Activated CD4-positive, alpha-beta T cell treated with anti-CD3 and anti-CD28 coated beads, Interleukin-2, amount 50 U/mL, for 24 hours (primary cell): ENCODE measurements at places on chromosomes 4 and X.

DNA sequence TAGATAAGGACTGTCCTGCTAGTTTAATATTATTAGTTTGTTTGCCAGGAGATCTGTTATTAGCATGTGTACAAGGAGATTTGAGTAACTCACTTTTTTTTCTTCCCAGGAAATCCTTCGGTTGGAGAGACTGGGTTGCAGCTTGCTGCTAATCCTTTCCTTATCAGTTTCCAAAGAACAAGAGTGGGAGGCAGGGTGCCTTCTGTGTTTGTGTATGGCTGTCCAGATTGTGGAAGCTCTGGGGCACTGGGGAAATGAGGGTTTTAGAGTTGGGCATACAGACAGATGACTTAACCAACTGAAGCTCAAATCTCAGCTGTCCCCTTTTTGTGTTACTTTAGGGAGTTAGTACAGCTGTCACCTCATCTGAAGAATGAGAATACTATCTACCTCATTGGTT is 12.6 kb upstream of the SUPT20HL1 start:
- no peak for DNase-seq

DNA sequence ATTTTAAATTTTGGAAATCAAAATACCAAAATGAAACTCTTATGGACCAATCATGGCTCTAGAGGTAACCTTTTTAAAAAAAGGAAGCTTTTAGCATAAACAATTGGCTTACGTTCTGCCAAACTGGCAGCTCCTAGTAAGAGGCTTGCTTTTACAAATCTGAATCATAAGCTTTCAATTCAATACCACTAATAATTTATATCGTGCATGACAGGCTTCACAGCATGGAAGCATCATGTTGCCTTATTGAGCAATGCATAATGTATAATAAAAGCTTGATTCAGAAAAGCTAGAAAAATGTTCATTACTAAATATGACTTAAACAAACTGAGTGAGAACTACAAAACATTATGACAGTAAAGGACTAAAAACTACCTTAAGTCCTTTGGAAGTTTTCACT is 280.9 kb downstream of the IQCM start:
- DNase-seq = no peak

GRCh38 chrX:71298119-71298518 is 3.4 kb upstream of the ITGB1BP2 start:
- DNase-seq = no peak

DNA sequence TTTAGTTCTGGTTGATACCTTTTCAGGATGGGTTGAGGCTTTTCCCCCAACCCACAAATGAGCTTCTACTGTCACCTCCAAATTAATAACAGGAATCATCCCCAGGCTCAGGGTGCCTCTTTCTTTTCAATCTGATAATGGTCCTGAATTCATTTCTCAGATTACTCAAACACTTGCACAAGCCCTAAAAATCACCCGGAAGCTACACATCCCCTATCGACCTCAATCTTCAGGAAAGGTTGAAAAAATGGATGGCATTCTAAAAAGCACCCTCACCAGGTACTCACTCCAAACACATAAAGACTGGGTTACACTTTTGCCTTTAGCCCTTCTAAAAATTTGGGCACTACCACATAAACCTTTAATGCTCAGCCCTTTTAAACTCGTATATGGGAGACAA is 79.9 kb downstream of the COQ2 start:
- DNase-seq = no peak

DNA sequence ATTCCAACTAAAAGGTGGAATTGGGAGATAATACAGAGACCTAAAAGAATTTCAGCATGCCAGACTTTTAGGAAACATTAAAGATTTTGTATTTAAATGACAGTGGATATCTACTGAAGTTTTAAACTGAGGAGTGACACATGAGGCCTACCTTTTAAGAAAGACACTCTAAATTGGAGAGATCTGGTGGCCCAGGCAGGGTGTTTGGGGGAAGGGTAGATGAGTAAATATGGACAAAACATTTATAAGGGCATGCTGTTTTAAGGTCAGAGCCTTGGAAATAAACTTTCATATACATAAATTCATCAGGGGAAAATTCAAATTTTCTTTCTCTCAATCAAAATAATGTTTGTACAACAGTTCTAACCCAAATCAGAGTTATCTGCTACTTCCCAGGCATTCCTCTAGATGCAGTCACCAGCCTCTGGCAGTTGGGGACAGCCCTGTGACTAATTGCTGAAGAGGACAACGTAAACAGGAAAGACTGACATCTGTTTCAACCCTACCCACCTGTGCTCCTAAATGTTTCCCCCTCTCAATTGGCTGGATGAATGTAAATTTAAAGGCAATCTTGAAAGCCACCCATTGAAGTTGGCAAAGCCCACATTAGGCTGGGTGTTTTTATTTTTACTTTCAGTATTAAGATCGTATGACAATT is 1646.9 kb upstream of the ADGRL3 start:
- no peak for DNase-seq

DNA sequence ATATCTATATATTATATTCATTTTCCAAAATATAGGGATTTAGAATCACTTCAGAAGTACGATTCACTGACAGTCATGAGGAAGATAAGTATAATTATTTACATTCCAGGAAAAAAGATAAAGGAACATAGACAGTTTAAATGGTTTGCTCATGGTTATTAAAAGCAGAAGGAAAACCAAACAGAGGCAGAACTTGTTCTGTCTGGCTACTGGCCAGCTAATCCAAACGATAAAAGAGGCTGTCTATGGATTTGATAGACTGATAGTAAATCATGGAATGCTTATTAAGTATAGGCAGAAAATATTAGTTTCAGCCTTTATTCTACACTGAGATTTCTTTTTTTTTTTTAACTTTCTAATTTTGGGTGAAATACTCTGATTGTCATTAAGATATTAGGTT is 50.2 kb downstream of the RPGR start:
- no peak for DNase-seq

DNA sequence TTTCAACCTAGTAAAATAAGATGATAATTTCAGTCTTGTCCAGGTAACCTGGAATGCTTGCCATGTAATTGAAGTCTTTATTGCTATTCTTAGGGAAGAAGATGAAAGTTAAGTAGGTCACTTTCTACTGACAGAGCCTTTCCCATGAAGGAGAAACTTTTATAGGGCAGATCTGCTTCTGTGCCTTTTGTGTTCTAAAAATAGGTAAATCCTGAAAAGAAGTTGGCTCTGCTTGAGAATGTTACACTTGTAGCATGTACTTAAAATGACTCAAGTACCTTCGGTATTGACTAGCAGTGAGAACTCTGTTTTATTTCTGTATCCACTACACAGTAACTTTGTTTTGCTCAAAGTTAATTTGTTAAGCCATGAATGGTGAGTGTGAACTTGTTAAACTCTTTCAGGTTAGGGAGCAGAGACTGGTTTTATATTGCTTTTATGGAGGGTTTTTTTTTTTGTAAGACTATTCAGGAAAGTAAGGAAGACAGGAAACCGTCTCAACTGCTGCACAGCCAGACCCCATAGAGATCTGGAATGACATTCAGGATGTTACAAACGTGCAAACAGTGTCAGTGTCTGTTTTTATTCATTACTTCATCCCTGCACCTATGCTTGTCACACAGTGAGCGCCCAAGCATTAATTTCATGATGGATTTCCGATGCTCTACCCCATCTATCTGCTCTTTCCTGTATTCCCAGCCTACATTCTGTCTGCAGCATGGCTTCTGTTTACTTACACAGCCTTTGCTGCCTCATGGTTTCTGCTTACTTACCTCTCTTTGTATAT is 53.0 kb downstream of the SEPTIN11 start:
- DNase-seq = no peak

DNA sequence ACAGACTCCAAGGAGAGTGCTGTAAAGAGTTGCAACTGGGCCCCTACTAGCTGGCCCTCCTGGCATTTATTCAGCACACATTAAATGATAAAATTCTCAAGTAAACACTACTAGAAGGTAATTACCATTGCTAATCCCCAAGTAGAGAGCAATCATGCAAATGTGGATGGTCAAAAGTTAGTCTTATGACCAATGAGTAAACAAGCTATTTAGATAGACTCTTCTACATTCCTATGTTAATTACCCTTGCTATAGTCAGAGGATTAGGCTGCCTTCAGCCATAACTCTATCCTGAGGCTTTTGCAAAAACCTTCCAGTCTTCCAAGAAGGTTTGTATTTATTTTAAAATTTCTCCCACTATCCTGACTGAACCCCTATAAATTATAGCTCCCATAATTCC is 28.3 kb upstream of the HPGD start:
- no peak for DNase-seq

DNA sequence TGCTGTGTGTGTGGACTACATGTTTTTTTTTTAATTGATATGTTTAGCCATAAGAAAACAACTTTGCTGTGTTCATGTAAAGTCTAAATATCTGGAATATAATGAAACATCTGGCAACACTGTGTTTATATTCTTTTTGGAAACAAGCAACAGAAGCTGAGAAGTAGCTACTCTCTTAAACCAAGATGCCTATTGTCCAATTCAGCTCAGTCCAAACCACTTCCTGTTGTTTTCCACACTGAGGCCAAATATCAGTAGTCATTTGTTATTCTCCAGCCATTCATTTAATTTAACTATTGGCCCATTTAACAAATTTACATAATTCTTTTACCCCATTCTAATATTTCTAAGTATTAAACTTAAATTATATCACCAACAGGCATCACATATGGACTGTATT is 903.0 kb upstream of the SLIT2 start:
- no peak for DNase-seq

DNA sequence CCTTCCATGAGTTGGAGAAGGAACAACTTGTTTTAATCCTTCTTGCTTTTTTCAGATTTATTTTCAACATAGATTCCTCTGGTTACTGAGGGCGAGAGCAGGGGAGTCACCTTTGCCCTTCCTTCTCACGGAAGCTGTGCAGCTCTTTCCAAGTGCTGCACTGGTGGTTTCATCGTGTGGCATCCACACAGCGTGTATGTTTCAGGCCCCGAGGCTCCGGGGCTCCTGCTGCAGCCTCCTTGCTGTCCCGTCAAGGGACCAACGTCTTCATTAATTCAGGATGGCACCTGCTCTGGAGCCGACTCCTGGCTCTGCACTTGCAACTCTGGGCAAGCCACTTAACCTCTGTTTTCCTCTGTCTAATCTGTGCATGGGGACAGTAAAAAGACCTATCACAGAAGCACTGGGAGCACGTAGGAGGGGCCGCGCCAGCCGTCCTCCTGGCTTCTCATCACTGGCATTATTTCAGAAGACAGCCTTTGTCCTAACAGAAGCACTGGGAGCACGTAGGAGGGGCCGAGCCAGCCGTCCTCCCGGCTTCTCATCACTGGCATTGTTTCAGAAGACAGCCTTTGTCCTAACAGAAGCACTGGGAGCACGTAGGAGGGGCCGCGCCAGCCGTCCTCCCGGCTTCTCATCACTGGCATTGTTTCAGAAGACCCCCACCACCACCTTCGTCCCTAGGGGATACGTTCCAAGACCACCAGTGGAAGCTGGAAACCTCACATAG is 117.8 kb upstream of the NKX1-1 start:
- no peak for DNase-seq

GRCh38 chrX:23885803-23886202 is 21.9 kb downstream of the APOO start:
- DNase-seq = no peak
